Activated CD8-positive, alpha-beta T cell treated with anti-CD3 and anti-CD28 coated beads, Interleukin-2, amount 10 ng/mL, durations not matched to agents 7 days and 5 days (primary cell): ENCODE measurements at places on chromosomes 11 and 22.

GRCh38 chr11:79940974-79941735, 500.3 kb upstream of the TENM4 start:
- no peak for DNase-seq

DNA sequence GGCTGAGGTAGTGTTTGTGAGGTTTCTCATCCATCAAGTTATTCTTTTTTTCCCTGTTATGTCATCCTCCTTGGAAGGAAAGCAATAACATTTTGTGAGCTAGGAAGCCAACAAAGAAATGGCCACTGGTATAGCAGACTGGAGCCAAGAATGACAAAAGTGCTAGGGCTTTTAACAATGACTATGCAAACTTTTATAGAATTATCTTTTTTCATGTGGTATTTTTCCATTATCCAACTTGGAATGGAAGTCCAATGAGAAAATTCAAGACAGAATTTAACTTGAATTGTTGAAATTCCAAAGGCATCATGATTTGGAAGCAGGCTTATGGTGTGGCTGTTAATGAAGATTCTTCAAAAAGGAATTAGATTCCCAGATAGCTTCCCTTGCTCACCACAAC, 216.4 kb upstream of the PDGFD start:
- DNase-seq, result no peak

- no peak for DNase-seq
These were observed 3.7 kb downstream of the SERPIND1 start for GRCh38 chr22:20777420-20778177.

DNA sequence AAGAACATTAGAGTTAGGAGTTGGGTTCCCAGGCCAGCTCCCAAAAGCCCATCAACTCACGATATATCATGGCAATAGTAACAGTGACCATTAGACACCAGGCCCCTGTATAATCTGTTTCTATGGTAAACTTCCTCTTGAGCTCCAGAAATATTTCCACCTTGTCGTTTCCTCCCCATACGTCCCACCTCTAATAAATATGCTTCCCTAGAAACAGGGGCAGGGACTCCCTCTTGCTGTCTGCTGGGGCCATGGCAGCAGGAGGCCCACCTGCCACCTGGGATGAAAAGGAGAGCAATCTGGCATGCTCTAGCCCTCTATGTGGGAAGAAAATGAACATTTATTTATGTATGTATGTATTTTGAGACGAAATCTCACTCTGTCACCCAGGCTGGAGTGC, 32.2 kb upstream of the AMOTL1 start:
- no peak for DNase-seq

DNA sequence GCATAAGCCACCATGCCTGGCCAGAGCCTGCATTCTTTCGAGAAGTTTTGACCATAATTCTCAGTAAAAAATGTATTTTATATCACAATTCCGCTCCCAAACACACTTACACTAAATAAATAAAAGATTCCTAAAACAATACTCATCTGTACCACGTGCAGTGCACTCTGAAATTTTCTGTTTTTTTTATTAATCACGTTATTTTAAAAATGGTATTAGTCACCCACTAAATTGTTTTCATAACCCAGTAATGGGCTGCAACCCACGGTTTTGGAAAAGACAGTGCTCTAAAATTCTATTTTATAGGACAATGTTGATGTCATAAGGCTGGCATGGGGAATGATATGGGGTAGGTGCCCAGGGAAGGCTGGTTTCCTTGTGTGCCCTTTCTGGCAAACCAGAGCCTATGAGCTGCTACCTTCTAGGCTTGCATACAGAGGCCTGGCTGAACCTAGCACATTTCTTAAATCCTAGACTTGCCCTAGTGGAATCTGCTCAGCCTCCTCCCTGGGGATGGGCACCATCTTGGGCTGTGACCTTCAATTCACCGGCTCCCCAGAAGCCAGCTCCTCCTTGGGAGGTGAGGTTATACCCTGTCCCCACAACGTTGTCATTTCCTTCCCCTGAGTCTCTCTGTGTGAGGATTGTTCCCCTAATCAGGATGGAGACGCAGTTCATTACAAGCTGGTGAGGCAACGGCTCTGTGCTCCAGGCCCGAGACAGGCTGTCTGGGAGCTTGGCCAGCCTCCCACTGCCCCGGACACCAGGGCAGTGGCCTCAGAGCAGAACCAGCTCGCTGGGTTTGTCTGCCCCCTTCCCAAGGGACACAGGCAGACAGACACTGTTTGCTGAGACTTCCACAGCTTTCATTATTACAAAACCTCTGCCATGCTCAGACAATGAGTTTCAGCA, 116.5 kb upstream of the NAV2 start:
- DNase-seq, result no peak

- DNase-seq, result no peak
These were observed 752 bp downstream of the MUC2 start for GRCh38 chr11:1075341-1075911.

DNA sequence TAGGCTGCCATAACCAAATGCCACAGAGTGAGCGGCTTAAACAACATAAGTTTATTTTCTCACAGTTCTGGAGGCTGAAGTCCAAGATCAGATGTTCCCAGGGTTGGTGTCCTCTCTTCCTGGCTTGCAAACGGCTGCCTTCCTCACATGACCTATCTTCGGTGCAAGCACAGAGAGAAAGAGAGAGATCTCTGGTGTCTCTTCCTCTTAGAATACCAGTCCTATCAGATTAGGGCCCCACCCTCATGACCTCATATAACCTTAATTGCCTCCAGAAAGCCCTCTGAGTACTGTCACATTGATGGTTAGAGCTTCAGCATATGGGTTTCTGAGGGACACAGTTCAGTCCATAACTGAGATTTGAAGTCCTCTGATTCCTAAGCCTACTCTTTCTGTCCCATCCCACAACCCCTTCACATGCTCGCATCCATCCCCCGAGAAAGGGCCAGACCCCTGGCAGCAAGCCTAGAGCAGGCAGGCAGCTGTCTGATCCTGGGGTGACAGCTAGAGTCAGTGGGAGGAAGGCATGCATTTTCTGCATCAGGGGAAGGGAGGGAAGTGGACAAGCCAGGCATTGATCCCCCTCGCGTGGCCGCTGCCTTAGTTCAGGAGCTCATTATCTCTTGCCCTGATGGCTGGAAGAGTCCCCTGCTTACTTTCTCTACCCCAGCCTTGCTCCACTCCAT, 114.1 kb downstream of the FAR1 start:
- DNase-seq, result no peak

- DNase-seq, result peak; percentile 40
These were observed 10.2 kb upstream of the LDHA start for GRCh38 chr11:18384157-18384641.

- DNase-seq, result no peak
These were observed 195.9 kb upstream of the NCAM1 start for GRCh38 chr11:112765337-112765736.

DNA sequence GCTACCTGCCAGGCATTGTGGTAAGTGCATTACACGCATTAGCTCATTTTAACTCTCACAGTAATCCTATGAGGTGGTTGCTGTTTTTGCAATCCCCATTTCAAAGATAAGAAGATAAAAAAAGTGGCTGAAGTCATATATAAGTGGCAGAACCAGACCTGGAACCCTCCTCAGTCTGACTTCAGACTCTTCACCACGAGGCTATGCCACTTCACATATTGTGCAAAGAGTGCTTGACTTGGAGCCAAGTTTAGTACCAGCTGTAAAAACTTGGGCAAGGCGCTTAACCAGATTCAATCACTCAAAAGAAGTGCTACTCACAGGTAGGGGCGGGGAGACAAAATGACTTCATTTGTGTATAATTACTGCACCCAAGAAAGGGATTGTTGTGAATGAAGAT, 15.3 kb downstream of the BPIFC start:
- no peak for DNase-seq

GRCh38 chr11:125236072-125236825, 71.7 kb downstream of the PKNOX2 start:
- DNase-seq, result no peak

GRCh38 chr22:19721330-19722177, 1.8 kb upstream of the GP1BB start:
- no peak for DNase-seq

DNA sequence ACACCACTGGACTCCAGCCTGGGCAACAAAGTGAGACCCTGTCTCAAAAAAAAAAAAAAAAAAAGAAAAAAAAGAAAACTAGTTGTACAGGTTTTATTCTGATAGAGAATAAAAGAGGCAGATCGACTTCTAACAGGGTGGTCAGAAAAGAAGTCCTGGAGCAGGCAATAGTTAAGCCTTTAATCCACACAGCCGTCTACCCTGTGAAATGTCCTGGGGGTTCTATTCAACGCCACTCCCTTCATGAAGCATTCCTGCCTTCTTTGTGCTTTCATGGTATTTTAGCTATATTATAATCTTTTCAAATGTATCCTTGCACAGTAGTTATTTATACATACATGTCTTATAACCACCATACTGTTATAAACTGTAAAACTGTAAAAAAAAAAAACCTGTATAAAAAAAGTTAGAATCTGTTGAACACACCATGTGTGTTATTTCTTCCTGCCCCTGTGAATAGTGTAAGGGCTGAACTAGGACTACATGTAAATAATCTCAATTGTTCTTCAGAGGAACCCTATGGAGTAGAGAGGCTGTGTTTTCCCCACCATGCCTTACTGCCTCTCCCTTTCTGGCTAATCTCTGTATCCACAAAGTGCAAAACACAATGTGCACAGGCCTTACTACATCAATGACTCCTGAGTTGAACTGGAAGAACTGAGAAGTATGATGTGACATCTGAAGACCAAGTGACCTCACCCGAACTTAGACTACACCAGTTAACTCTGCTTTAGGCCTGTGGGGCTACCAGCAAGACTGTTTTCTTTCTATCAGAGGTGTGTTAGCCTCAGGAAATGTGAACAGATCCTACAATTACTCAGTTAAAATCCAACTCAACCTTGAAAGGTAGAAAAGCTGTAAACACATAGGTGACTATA, 25.3 kb downstream of the PRCP start:
- no peak for DNase-seq

DNA sequence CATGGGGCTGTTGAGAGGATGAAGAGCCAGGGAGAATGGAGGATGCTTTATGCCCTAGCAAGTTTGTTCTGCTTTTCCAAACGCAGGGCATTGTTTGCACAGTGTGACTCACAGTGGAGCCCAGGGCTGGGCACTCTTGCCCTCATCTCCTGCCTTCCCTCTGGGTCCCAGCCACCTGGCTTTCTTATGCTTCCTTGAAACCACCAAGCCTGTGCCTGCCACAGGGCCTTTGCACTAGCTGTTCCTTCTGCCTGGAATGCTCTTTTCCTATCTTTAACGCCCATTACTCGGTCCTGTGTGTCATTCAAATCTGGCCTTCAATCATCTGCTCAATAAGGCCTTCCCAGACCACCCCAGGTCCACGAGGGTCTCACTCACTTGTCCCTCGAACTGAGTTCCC, 46.9 kb upstream of the RFPL3 start:
- DNase-seq, result peak; percentile 13

DNA sequence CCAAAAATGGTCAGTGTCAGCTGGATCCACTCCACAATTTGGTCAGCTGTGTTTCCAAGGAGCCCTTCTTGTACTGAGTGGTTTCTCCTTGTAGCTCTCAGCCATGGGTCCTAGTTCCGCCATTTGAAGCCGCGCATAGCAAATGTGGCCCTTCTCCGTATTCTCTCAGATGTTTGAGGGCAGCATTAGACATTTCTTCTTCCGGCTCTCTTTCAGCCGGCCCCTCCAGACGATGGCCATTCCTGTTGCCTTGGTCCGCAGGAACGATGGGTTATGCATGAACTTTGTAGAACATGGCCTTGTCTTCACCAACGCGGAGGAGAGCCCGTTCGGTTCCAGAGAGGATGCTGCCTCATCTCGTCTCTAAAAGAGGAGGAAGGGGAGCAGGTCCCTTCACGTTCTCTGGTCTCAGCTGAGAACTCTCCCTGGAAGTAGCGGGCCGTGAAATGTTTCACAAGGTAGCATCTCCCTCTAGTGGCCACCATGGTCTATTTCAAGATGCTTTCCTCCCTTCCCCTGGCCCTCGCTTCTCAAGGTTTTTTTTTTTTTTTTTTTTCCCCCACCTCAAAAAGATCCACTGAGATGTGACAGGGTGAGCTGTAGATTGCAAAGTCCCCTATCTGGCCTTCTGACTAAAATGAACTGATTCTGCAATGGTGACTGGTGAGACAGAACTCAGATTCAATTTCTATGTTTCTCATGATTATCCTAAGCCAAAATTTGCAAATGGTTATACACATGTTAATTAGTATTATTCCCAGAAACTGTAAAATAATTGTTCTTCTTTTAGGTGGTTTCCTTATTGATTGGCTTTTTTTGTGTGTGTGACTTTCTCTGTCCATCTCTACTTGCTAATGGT, 19.8 kb upstream of the PLET1 start:
- peak; percentile 81 for DNase-seq

- DNase-seq, result no peak
These were observed 11.1 kb upstream of the LDLRAD3 start for GRCh38 chr11:35932681-35933319.

DNA sequence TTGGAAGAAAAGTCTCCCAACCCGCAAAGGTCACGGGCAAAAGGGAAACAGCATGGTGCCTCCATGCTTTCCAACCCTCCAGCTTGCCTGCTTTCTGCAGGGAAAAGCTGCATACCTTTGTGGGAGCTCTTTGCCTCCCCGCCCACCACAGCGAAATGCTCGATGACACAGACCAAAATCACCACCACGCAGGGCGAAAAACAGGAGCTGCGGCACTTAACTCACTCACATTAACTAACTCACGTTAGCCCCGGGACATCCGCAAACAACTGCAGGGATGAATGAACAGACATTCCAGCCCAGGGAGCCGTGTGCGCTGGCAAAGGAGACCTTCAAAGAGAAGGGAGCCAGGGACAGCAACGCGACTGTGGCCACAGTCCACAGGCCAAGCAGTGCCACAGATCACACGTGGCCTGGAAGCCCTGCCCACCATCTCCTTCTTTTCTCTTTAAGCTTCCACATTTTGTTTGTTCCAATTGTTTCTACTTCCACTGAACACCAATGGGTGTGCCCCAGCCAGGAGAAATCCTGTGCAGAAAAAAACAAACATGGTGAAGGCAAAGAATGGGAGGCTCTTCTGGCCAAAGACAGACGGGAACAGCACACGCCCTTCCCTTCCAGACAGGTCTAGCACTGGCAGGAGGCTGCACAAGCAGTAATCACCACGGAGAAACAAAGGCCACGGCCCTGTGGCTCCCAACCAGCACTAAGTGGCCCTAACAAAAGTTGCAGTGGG, 39.3 kb downstream of the DUSP8 start:
- DNase-seq, result no peak

DNA sequence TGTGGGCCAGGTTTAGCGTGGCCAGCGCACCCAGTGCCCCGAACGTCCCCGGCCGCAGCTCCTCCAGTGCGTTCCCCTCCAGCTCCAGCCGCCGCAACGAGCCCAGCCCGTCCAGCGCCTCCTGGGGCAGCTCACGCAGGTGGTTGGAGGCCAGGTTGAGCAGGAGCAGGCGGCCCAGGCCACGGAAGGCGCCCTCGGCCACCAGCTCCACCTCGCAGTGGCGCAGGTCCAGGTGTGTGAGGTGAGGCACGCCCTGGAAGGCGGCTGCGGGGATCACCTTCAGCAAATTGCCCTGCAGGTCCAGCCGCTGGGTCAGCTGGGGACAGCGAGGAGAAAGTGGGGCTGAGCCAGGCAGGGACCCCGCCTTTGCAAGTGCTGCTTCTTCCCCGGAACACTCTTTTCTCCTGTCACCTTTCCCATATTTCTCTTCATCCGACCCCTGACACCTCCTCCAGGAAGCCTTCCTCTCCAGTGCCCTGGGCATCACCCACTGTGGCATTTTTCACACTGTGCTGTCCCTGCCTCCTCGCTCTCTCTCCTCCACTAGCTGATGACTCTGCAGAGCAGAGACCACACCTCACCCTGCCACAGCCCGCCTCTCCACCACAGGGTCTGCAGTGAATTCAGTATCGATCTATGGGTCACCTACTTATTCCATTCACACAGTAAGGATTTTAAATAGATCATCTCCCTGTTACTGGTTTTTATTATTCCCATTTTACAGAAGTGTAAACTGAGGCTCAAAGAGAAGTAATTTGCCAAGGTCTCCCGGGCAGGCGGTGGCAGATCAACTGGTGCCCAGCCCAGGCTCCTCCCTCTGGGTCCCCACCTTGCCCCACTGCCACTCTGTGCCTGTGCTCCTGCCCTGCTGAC, 1.9 kb downstream of the CHADL start:
- DNase-seq, result no peak
